Activated T-helper 1 cell treated with anti-CD3 and anti-CD28 coated beads, Interleukin-2, amount 50 U/mL, for 16 hours (primary cell): ENCODE measurements at places on chromosomes 7 and 10.

DNA sequence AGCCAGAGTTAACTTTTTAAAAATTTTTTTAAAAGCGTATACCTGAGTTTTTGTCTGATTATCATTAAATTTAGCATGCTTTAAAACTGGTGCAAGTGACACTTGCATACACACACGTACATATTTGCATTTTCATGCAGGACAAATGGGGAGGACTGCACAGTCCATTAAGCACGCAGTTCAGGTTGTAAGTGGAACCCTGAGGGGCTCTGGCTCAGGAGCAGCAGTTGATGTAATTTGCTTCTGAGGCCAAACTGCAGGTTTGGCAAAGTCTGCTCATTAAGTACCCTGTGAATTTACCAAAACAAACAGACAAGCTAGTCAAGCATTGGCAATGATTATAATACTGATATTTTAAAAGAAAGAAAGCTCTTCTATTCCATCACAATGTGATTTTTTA lies 215.8 kb upstream of the PFKP start:
- DNase-seq, result no peak

- no peak for DNase-seq
These were observed 13.1 kb upstream of the FAM20C start for GRCh38 chr7:179209-179681.

GRCh38 chr7:151235091-151235787 lies 3.0 kb downstream of the CHPF2 start:
- DNase-seq, result no peak

GRCh38 chr7:42698600-42699374 lies 213.1 kb downstream of the C7orf25 start:
- no peak for DNase-seq

- DNase-seq, result no peak
These were observed at the start of gene GPR141 for GRCh38 chr7:37683246-37684120. TSS of gene GPR141 (plus strand) at chr7:37683766. CDS start at chr7:37740394, 56,628 bp downstream.

DNA sequence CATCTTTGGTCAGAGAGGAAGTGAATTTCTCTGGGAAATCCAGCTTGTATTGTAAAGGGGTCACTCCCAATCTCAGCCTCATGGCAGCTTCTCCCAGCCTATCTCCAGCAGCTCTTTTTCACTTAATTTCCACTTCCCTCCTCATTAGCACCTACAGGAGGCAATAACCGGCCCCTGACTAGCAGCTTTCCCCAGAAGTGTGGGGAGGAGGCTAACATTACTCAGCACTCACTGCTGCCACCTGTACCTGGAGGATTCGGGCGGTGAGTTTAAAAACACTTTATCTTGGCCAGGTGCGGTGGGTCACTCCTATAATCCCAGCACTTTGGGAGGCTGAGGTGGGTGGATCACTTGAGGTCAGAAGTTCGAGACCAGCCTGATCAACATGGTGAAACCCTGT lies 3.8 kb downstream of the NODAL start:
- DNase-seq, result no peak

DNA sequence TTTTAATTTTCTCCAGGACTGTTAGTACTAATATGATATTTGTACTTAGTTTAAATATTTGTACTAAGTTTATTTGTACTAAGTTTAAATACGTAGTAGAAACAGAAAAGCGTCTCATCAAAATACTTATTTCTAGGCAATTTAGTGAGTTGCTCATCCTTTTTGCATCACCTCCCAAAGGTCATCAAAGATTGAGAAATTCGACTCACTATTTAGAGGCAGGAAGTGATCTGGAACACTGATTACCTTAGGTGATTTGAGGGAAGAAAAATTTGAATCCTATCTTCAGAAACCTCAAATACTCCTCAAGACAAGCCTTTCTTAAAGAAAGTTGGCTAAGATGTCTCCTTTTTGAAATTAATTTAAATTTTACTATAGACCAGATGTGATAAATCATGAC lies 14.5 kb downstream of the WNT16 start:
- DNase-seq, result no peak

DNA sequence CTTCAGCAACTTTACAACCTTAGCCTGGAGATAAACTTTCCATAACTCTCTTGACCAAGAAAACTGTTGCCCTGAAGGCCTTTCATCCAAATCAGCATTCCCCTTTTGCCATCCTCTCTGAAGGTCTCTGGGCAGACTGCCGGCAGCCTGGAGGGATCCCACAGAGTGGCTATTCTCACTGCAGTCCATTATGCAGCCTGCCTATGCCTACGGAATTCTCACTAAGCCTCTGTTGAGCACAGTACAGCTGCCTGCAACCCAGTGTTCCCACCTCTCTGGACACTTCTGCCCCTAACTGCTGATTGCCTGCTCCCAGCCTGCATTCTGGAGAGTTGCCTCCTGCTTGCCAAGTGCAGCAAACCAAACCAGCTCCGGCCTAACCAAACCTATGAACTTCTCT lies 548.9 kb upstream of the STEAP1 start:
- no peak for DNase-seq
